ENCODE measurements at places on chromosomes 16 and 17.

GRCh38 chr17:27282054-27282551 lies 11.8 kb upstream of the WSB1 start:
- peak; percentile 69 for DNase-seq

- no peak for DNase-seq
Measured at GRCh38 chr17:51725185-51725584, 433.3 kb downstream of the CA10 start.

- DNase-seq = no peak
Measured at GRCh38 chr16:68866933-68867332, 23.6 kb downstream of the TANGO6 start.

- no peak for DNase-seq
Measured at GRCh38 chr16:49003022-49003421, 278.6 kb downstream of the CBLN1 start.

Measured in inflammatory macrophage (primary cell).